ENCODE measurements at places on chromosomes 2 and 18. TPM values are rescaled to one million over a fixed set of nuclear protein-coding genes. Genes with fewer than 3 reads are reported as not detected.

DNA sequence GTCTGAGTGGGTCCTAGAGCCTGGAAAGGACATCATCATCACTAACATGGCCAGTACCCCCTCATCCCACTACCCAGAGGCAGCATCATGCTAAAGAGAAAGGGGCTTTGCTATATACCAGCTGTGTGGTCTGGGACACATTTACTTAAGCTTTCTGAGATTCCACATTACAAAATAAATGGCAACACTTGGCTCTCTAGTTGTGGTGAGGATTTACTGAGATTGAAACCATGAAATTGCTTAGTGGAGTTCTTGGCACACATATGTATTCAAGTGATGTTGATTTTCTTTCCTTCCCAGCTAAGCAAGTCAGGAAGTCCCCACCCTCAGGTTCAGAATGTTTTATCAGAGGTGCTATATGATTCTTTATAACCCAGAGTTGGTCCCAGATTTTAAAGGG is 362.0 kb downstream of the CLIP4 start:
- H3K27ac ChIP-seq = no peak overlapping the region
- H3K4me3 ChIP-seq = no peak overlapping the region
- H3K27me3 ChIP-seq = no peaks in the 10 kb centered on the region
- no peak for DNase-seq

DNA sequence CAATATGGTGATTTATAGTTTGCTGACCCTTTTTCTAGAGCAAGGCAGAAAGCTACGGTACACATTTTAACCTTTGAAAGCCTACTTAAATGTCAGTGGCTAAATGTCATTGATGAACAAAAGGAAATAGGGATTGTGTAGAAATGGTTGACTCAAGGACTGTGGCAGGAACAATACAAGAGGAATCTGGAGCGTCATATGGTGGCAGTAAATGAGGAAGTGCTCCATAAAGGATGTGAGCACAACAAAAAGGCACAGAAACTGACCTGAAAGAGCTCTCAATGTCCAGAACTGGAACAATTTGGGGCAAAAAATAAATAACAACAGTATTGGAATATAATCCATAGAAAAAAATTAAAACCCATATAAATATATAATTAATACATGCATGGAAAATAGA is 443.9 kb upstream of the VRK2 start:
- H3K4me1 ChIP-seq = no peaks in the 10 kb centered on the region
- DNase-seq = no peak
- no peak overlapping the region for H3K4me3 ChIP-seq

Gene SMYD5
- 17.9 TPM for total RNA-seq

Gene MGAT4A
- 65.8 TPM for total RNA-seq

DNA sequence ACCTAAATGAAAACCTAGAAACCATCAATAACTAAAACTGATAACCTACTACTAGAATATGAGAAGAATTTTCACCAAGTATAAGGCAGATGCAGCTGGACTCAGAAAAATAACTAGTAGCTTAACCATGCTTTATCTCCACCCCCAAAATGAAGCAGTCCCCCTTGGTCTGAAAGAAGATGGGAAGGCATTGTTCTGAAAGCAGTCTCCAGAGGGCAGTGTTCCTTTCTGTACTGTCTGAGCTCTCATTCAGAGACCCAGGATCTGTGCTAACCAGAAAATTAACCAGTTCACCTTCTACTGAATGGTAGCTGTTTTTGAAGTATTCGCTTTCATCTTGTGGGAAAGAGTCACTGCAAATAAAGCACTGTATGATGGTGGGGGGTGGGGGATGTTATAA is 273.0 kb downstream of the PDE11A start:
- H3K36me3 ChIP-seq = no peaks in the 10 kb centered on the region
- H3K4me3 ChIP-seq = no peak overlapping the region
- H3K4me1 ChIP-seq = no peaks in the 10 kb centered on the region
- no peak overlapping the region for H3K27ac ChIP-seq
- DNase-seq = no peak
- H3K27me3 ChIP-seq = no peaks in the 10 kb centered on the region

GRCh38 chr2:216533609-216534008 is 35.0 kb downstream of the RPL37A start:
- no peaks in the 10 kb centered on the region for H3K27me3 ChIP-seq
- no peak overlapping the region for H3K27ac ChIP-seq
- DNase-seq = no peak
- no peak overlapping the region for H3K4me3 ChIP-seq
- H3K36me3 ChIP-seq = no peaks in the 10 kb centered on the region

DNA sequence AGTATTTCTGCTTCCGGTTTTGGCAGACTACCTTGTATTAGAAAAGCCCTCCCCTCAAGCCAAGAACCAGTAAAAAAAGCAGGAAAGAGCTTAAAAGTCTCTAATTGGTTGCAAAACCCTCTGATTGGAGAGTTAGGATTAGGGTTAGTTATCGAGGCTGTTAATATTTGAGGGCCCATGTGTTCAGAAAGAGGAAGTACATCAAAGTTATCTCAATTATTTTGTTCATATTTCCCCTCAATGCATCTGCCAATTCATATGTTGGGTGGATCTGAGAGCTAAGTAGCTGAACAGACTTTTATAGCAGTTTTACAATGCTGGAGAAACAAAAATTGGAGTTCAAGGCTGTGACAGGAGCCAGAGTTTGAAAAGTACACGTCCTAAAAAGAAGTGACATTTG is 43.1 kb upstream of the KLHL14 start:
- no peak overlapping the region for H3K27ac ChIP-seq
- no peak for DNase-seq
- no peaks in the 10 kb centered on the region for H3K4me1 ChIP-seq
- H3K27me3 ChIP-seq = no peaks in the 10 kb centered on the region
- H3K4me3 ChIP-seq = no peak overlapping the region

GRCh38 chr2:13006829-13007717 is 290.3 kb downstream of the TRIB2 start:
- H3K4me3 ChIP-seq = no peak overlapping the region
- no peaks in the 10 kb centered on the region for H3K27me3 ChIP-seq
- H3K36me3 ChIP-seq = no peaks in the 10 kb centered on the region
- H3K27ac ChIP-seq = no peak overlapping the region
- H3K4me1 ChIP-seq = no peaks in the 10 kb centered on the region
- peak; percentile 55 for DNase-seq

GRCh38 chr2:96839875-96840850 is 3.7 kb downstream of the ANKRD23 start:
- H3K4me3 ChIP-seq = no peak overlapping the region
- no peak overlapping the region for H3K27ac ChIP-seq
- DNase-seq = no peak
- H3K27me3 ChIP-seq = no peaks in the 10 kb centered on the region
- no peaks in the 10 kb centered on the region for H3K4me1 ChIP-seq

- peak; percentile 34 for DNase-seq
- no peaks in the 10 kb centered on the region for H3K36me3 ChIP-seq
- H3K4me1 ChIP-seq = no peaks in the 10 kb centered on the region
- H3K27ac ChIP-seq = no peak overlapping the region
- H3K27me3 ChIP-seq = no peaks in the 10 kb centered on the region
Measured at GRCh38 chr2:239711911-239712570, 311.2 kb upstream of the HDAC4 start.
